ENCODE measurements at places on chromosomes 6 and 20.
A peak's percentile ranks its signal among the peaks of the same experiment; 100 is the strongest.

DNA sequence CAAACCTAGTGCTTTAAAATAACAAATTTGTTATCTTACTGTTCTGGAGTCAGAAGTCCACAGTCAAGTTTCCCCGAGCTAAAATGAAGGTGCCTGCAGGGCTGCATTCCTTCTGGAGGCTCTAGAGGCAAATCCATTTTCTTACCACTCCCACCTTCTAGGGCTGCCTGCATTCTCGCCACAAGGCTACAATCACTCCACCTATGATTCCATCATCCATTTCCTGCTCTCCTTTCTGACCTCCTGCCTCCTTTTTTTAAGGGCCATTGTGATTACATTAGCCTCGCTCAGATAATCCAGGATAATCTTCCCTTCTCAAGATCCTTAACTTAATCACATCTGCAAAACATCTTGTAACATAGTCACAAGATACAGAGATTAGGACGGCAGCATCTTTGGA is 42.4 kb upstream of the SIRT5 start:
- DNase-seq: no peak

DNA sequence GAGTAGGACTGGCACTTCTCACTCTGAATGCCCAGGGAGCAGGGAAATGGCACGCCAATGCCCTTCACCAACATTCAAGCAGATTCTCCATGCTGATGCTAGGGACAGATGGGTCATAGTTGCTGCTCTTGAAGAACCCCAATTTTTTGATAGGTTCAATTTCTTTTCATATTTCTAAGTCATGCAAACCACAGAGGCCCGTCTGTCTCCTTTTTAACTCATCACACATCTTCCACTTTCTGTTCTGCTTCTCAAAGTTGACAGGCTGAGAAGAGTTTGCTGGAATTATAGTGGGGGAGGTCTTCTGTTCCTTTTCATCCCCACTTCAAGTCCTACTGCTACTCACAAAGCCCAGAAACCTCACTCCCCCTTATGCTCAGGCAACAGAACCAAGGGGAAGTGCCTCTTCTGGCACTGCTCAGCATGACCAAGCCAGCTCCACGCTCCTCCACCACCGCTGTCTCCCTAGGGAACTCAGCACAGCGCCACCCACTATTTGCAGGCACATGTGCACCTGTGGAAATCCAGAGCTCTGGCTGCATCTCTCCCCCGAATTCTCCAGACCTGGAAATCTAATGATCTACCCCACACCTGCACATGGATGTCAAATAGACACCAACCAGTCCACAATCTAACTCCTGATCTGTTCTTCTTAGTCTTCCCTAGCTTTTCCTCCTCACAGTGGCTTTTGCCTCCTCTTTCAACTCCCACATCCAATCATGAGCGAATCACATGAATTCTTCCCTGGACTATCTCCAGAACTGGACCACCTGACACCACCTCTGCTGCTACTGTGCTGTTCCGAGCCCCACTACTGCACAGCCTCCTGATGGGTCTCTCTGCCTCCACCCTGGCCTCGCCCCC is 10.7 kb downstream of the ZBTB24 start:
- peak; percentile 32 for DNase-seq

DNA sequence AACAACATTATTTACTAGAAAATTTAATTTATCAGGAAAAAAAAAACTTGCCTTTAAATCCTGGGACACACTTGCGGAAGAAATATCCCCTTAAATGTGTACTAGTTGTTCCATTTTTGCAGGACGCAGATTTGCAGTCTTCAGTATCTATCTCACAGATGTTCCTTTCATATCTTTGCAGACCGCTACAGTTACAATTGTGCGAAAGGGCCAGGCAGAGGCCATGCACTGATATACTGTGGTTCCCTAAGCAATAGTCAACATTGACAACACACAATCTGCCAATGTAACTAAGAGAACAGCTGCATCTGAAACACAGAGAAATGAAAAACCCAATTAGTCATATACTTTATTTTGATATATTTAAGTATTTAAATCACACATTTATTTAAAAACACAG is 411.2 kb downstream of the EYS start:
- no peak for DNase-seq

- DNase-seq: no peak
Measured at GRCh38 chr20:61430228-61430624, 178.2 kb downstream of the CDH4 start.

- DNase-seq: no peak
Measured at GRCh38 chr20:571754-572441, 28.3 kb upstream of the CSNK2A1 start.

GRCh38 chr6:109944448-109944847 is 33.7 kb upstream of the GPR6 start:
- no peak for DNase-seq

DNA sequence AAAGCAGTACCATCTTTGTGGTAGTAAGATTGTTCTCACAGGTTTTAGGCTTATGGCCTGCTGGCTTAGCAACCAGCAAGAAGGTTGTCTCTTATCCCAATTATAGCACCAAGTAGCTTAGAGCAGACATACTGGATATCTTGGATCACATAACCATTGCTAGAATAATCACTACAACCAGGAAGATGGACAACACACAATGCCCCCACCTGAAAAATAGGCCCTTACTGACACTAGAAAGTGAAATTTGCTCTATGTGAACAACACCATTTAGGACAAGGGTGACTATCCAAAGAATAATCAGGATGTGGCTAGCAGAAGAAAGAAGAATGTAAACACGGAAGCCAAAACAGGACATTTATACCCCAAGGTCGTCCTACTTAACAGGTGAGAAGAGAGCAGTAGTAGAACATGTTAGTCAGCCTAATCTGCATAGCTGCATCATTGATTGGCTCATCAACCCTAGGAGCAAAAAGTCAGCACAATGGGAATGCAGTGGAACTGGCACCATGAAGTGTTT is 172.7 kb upstream of the MARCKS start:
- DNase-seq: no peak

DNA sequence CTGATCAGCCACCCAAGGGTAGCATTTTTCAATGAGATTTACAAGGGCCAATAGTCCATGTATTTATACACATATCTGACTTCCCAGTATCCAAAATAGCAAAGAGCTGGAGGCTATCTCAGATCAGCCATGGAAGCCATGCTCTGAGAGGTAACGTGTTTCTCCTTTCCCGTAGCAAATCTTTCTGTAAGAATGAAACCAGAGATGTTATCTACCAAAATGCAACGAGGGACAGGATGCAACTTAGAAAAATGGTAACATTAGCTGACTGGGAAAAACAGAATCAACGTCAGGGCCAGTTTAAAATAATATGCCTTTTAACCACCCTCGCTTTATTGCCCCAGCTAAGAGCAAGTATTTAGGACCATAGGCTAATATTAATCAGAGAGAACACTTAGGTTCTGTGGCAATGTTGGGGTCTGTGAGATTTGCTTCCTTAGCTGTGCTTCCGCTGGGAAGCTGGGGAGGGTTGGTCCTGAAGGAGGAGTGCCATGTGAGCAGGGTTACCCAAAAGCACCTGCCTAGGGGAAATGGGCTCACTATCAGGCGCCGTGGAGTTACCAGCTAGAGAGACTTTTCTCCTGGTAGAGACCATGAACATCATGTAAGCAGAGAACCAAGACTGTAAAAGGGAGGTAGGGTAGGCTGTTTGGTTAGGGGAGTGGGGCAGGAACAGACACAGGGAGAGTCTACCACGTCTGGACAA is 1.2 kb downstream of the ZNF831 start:
- no peak for DNase-seq

- no peak for DNase-seq
Measured at GRCh38 chr6:144248003-144248402, 37.1 kb upstream of the UTRN start.

GRCh38 chr20:31860390-31861134 is 9.8 kb downstream of the DUSP15 start:
- DNase-seq: no peak

GRCh38 chr20:42531508-42531961 is 658.2 kb downstream of the PTPRT start:
- DNase-seq: no peak

DNA sequence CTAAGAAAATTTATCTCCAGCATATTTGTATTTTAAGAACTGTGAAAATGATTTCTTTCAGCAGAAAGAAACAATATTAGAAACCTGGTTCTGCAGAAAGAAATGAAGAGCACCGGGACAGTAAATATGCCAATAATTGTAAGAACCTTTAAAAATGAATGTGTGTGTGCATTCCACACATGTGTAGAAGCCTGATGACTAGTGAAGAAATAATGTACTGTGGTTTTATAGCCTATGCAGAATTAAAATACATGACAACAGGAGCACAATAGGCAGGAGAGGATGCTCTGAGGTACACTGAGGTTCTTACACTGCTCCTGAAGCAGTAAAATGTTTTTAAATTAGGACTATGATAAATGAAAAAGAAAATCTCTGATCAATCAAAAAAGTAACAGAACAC is 48.9 kb downstream of the SNX14 start:
- no peak for DNase-seq

DNA sequence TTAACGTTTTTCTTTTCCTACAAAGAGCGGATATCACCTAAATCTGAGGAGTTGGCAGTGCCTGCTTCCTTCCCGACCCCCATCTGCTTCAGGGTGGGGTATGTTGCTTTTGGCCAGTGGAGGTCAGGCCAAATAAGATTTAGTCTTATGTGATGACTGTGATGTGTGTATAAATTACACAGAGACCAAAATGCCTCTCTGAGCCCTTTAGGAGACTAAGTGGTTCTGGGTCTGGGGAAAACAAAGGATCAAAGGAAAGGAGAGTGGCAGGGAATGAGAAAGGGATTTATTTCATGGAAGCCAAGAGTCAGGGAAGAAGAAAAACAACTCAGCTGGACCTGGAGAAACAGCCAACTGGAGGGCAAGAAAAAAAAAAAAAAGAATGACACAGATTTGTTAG is 39.1 kb upstream of the TBC1D7 start:
- DNase-seq: no peak

- DNase-seq: no peak
Measured at GRCh38 chr20:47224300-47224791, 132.2 kb downstream of the ZMYND8 start.

GRCh38 chr20:13425381-13426135 is 204.5 kb downstream of the ISM1 start:
- no peak for DNase-seq

DNA sequence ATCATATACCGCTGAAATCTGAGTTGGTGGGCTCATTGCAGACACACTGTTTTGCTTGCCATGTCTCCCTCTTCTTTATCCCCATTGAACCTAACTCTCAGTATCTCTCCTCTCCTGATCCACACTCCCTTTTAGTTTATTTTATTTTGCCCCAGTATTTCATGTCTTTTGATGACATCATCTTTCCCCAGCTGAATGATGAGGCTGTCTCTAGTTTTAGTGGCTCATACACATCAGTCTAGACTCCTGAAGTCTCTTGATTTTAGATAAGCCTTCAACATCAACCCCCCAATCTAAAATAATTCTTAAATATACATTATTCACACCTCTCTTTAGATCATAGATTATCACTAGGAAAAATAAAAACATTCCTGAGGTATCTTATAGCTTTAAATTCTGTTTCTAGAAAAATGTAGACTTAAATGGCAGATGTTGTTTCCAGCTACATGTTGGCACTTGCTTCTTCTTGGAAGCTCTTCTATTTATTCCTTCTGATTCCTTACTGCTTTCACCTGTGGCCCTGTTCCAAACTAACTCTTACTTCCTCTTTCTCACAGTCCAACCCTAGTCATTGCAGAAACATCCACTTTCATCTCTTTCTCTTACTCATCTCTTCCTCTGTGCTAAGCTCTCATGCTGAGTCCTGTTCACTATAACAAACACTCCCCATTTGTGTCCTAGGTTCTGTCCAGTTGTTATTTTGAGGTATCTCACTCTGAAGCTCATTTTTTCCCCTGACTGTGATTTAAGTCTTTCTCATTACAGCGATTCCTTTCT is 191.9 kb upstream of the SLC35B3 start:
- DNase-seq: peak; percentile 14

GRCh38 chr20:709991-710779 is 34.6 kb upstream of the SCRT2 start:
- DNase-seq: no peak

DNA sequence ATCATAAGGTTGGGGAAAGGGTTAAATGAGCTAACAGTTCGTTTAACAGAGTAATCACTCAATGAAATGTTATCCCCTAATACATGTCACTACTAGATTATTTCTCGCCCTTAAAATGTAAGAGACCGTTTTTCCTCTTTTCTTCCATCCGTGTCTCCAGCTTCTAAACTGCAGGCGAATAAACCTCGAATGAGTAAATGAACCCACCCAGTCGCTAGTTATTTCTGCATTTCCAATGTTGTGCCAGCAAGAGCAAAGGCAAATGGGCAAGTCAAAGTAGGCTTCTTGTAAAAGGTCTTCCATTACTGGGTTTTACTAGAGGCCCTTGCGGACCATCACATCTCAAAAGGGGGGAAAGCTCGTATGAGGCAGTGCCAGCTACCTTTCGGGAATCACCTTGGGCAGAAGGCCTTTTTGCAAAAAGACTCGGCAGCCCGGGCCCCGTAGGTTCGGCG is 400 bp upstream of the SMAP1 start:
- no peak for DNase-seq

DNA sequence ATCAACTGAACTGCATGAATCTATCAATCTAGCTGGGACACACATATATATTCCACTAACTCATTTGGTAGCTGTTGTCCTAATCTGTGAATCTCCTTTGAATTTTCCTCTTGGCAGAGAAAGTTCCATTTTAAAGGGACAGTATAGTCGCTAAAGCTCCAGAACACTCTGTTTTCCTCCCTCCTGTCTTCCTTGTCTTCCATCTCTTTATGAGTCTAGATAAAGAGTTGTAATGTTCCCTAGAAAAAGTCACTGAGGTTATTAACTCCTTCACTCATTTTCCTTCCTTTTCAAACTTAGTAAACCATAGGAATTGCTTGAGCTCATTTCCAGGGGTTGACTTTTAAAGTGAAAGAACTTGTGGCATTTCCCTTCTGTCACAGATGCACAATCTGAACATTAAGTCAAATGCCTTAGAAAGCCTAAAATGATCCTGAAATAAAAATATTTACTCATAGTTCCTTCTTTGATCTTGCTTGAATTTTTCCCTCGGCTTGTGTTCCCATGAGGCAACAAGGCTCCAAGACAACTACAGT is 198.4 kb downstream of the TRIM27 start:
- no peak for DNase-seq

GRCh38 chr6:151112130-151112529 is 127.6 kb upstream of the AKAP12 start:
- no peak for DNase-seq

GRCh38 chr20:23624324-23624691 is 13.4 kb downstream of the CST3 start:
- no peak for DNase-seq

- DNase-seq: no peak
Measured at GRCh38 chr6:158783851-158784250, 35.3 kb downstream of the EZR start.

GRCh38 chr6:84773431-84774156 is 9.2 kb upstream of the TBX18 start:
- DNase-seq: no peak

DNA sequence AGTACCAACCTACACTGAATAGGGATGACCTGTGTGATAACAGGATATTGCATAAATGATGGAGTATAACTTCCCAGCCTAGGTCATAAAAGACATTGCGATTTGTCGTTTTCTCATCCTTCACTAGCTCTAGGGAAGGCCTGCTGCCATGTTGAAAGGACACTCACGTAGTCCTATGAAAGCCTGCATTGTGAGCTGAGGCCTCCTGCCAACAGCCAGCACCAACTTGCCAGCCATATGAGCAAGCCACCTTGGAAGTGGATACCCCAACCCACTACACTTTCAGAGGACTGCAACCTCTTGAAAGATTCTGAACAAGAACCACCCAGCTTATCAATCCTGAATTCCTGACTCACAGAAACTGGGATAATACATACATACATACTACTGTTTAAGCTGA is 3.5 kb upstream of the PANK2 start:
- no peak for DNase-seq

Measured in GM10248 (cell line).